ENCODE measurements at places on chromosomes 12 and 14.

DNA sequence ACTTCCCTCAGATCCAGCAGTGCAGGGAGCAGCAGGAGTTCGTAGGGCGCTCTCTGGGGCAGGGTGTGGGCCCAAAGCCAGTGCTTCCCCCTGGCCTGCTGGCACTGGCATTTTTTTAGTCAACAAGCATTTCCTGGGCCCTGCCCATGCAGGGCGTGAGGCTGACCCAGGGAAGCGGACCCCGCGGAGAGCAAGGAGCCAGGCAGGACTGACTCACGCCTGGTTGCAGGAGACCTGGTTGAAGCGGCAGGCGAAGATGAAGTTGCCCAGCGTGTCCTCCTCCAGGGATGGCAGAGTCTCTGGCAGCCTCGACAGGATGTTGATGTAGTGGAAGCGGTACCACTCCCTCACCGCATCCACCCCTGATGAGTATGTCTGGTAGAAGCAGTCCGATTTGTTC lies 13.5 kb downstream of the SCNN1A start:
- no peak for DNase-seq

- DNase-seq = no peak
Observed at GRCh38 chr12:50387972-50388478, 8.4 kb downstream of the FAM186A start.

DNA sequence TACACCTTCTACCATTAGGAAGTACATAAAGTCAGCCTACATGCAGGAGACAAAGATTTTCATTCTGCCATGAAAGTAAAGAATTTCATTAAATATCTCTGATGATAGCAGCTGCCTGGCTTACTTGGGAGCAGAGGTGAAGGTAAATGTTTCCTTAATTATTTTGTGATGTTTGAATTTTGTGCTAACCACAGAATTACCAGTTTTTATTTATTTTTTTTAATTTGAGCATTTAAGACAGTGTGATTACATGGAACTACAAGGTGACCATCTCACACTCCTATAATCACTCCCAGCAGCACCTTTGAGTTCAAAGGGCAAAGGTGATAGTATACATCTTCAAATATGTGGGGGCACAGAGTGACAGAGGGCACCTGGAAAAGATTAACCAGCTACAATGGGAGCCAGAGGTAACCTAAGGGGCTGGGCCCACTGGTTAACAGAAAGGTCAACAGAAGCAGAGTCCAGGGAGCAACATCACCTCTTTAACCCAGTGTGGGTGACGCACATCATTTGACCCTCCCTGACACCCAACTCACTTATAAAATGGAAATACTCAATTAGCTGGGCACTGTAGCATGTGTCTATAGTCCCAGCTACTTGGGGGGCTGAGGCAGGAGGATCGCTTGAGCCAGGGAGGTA lies 65.0 kb downstream of the GCH1 start:
- DNase-seq = no peak

GRCh38 chr12:90618586-90618985 lies 336.4 kb downstream of the CCER1 start:
- no peak for DNase-seq

DNA sequence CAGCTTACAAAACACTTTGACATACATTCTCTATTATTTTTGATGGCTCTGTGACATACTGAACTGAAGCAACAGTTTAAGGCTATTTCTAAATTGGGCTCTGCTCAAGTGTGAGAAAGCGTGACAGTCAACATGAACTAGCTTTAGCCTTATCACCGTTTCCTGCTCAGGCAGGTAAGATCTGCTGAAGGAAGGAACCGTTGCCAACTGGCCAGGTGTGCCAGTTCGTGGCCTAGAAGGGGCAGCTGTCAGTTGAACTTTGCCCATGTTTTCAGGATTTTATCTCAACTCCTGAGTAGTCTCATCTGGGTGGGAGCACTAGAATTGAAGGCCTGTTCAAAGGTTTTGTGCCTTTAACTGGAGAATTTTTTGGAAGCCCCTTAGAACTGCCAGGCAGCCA lies 79.5 kb downstream of the ETV6 start:
- no peak for DNase-seq

DNA sequence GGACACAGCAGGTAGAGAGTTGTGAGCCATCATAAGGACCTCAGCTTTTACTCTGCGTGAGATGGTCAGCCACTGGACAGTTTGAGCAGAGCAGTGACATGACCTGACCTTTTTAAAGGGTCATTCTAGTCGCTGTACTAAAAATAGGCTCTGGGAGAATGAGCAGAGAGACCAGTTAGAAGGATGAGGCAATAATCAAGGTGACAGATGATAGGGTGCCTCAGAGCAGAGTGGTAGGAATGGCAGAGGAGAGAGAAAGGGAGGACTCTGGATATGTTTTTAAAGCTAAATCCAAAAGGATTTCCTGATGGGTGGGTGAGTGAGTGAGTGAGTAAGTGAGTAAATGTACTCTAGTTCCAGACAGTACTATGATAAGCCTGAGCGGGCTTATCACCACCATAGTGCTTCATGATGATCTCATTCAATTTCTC lies 83.6 kb upstream of the ARHGAP5 start:
- no peak for DNase-seq

DNA sequence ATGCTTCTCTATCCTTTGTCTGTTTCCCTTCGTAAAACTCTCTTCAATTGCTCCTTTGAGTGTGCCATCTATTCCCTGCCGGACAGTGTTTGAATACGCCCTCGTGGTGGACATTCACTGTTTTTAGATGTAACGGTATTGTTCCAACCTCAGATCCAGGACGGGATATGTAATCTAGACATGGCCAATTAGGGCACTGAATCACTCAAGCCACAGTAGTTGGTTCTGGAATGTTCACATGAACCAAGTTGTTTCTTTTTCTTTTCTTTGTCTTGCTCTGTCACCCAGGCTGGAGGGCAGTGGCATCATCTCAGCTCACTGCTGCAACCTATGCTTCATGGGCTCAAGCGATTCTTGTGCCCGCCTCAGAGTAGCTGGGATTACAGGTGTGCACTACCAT lies 204.2 kb upstream of the PLXNC1 start:
- DNase-seq = no peak

DNA sequence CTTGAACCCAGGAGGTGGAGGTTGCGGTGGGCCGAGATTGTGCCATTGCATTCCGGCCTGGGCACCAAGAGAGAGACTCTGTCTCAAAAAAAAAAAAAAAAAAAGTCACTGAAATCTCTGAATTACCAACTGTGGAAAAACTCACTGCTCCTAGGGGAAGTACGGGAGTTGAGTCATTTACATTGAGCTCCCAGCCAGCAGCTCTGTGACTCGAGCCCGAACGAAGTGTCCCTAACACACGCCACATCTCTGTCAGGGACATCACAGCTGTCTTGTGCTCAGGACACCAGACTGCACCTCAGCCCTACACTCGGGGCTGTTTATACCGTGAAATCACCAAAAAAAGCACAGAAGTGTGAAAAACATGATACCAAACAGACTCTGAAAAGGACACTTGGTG lies 21.1 kb downstream of the ATP6V0A2 start:
- DNase-seq = no peak

GRCh38 chr14:36773136-36773540 lies 111.5 kb downstream of the PAX9 start:
- DNase-seq = no peak

DNA sequence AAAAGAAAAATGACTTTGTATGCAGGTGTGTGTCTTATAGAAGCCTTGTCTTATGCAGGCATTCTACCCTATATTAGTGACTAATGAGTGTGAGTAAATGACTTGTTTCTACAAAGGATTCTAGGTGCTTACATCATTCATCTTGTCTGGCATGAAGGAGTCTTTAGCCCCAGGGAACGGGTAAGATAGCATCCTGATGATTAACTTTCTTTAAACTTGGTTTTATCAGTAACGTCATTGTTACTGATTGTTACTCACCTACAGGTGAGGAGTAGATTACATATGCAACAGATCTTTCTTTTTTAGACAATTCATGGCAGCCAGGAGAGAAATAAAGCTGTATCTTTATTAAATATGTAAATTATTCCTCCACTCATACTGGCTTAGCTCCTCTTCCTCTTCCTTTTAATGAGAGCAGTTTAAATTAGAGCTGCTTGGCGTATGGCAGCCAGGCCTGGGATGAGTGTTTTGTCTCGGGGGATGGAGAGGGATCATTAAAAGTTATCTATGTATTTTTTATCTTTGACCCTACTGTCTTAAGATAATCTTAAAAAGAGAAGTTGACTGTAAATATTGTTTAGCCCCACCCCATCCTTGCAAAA lies 57.2 kb upstream of the ATP2A2 start:
- no peak for DNase-seq

GRCh38 chr14:34340025-34340625 lies 121.9 kb downstream of the SPTSSA start:
- DNase-seq = no peak

DNA sequence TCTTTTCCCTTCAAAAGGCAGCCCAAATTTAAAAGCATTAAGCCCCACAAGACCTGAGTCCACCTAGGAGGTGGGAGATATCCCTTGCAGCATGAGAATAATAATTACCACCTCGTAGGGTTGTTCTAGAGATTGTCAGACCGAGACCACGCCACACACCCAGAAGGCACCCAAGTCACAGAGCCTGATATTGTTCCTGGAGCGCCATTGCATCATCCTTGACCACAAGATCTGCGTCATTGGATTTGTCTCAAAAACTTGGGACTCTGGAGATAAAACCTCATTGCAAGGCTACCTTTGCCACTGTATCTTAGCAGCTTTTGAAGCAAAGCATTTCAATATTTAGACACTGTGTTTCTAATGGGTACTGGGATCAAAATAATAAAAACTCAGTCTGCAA lies 29.4 kb upstream of the PPP2R5C start:
- DNase-seq = no peak
